ENCODE measurements at places on chromosomes 4 and X.

- no peak for DNase-seq
Observed at GRCh38 chr4:147157860-147158701, 212.4 kb upstream of the TTC29 start.

- no peak for DNase-seq
Observed at GRCh38 chr4:36277533-36277932, 3.9 kb upstream of the DTHD1 start.

GRCh38 chr4:180698550-180699195, 1544.5 kb upstream of the TENM3 start:
- no peak for DNase-seq

GRCh38 chr4:114659386-114660008, 60.9 kb downstream of the UGT8 start:
- peak; percentile 57 for DNase-seq

- no peak for DNase-seq
Observed at GRCh38 chr4:167842487-167842886, 249.8 kb upstream of the ANXA10 start.

DNA sequence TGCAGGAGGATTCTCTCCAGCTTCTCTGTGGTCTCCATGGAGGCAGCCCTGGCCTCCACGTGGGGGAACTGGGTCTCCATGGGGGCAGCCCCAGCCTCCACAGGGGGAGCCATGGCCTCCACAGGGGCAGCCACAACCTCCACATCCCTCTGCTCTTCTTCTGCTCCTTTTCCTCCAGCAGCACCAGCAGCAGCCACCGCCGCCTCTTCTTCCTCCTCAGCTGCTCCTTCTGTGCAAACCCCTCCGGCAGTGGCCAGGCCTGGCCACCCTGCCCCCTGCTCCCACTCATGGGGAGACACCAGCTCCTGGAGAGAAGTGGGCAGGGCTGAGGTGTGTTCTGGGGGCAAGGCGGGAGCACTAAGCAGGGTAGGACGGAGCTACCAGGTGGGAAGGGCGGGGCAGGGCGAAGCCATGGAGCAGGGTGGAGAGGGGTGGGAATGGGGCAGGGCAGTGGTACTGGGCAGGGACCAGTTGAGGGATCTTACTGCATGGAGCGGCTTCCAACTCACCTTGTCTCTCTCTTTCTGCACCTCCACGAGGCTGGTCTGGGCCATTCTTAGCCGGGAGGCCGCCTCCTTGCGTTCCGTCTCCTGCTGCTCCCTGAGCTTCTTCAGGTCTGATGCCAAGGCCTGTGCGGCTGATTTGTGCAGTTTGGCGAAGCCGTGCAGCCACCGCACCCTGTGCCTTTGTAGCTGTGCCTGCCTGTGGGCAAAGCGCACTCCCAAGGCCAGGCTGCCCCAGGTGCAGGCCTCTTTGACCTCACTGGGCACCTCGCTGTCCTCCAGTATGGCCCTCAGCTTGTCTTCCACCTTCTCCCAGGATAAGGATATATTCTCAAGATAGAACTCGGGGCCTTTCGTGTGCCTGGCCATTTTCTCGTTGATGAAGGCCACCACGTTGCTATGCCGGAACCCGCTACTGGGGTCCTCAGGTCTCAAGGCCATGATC, 766 bp downstream of the TEX13A start:
- no peak for DNase-seq

GRCh38 chr4:54228961-54229501, at the start of gene PDGFRA:
PDGFRA (plus strand) TSS chr4:54229293; CDS start chr4:54258769, 29,476 bp downstream.
- DNase-seq: no peak

DNA sequence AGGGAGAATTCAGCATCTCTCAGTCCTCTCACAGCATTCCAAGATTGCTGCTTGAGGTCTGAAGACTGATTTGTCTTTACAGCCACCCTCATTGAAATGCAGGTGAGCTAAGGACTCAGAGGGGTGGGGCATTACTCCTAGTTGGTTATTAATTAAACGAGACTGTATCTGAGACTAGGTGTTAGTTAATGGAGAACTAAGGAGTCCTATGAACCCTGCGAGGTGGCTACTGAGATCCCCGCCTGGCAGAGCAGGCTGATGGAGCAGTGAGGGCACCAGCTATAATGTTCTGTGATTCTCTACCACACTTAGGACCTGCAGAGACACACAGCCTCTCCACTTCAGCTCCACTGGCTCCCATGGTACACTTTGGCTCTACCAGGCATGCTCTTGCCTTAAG, 215.3 kb downstream of the MID1IP1 start:
- no peak for DNase-seq

DNA sequence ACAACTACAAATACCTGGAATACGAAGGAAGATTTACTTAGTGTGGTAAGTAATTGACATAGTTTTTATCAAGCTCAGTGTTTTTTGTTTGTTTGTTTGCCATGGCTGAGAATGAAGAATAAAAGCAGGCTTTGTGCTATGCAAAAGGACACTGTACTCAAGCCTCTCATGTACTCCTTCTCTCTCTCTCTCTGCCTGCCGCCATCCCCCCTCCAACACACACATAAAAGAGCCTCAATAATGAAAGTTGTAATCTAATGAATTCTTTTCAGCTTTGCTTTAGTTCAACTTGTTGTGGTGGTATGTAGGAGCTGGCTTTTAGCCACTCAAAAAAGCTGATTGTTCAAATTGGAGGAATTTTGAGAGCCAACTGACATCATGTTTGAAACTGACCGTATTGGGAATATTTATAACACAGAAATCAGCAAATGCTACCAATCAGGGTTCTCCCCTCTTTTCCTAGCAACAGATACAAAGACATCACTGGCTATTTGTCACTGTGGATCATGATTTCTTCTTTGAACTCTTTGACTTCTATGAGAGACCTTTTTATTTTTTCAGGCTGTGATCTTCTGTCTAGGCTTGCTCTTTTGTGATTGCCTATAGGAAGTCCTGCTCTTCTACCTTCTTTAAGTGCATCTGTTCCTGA, 1148.8 kb downstream of the RAPGEF2 start:
- DNase-seq: no peak

DNA sequence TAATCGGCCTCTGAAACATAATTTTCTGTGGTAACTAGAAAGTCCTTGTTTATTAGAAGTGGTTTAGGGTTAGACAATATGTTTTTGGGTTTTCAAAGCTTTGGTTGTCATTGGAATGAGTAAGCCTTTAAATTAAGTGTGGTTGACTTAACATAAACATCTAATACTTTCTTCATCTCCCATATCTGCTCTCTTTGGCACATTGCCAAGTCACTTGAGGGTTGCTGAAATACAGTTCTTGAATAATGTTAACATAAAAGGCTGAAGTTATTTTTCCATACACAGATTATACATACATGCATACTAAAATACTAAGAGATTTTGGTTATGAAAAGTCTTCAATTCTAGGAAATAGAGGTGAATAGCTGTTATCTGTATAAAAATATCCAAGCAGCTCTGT, 241.7 kb upstream of the BMP3 start:
- DNase-seq: no peak

DNA sequence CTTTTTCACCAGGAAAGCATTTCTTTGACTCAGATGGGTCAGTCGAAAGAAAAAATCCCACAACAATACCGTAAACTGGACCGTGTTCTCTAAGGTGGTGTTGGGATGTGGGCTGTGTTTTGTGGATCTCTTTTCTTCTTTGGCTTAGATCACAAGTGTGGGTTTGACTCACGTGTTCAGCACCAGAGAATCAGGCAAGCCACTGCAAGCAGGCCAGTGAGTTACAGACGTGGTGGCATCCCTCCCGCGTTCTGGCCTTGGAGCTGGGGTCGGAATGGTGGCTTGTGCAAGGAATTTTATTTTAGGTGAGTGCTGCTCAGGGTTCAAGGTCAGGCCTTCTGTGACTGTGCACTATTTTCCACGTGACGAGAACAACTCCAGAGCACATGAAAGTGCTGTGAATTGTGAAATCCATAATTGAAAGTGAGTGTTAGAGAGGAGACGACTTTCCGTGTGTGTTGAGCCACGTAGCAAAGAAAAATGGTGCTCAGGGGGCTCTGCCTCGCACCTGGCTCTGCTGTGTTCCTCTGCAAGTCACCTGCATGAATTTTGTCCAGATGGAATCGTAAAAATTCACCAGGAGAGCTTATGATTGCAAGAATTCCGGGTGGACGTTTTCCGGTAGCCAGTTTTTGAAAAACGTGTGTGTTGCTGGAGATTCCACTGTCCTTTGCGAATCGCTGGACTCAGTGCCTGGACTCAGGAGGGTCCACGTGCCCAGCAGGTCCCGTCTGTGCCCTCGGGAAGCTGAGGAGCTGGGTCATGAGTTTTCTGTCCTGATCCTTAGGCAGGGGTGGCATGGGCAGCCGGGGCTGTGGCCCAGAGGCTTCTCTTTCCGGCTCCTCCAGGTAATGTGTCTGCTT, 33.6 kb upstream of the HGFAC start:
- no peak for DNase-seq

DNA sequence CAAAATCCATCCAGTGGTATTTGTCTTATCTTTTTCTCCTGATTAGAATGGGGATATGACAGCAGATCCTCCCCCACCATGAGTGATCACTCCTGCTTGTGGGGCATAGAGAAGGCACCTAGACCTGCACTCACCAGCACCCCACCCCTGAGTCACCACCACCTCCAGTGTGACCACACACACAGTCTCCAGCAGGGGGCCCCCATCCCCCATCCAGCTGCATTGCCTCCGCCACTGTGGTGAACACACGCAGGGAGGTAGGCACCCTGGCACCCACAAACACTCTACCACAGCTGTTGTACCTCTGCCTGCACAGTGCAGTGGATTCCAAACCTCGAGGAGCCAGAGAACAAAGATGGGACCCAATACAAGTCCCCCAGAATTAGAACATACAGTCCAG, 9.0 kb upstream of the MAGEA8 start:
- peak; percentile 87 for DNase-seq

- DNase-seq: no peak
Observed at GRCh38 chrX:36973575-36973974, 34.6 kb upstream of the FAM47C start.

DNA sequence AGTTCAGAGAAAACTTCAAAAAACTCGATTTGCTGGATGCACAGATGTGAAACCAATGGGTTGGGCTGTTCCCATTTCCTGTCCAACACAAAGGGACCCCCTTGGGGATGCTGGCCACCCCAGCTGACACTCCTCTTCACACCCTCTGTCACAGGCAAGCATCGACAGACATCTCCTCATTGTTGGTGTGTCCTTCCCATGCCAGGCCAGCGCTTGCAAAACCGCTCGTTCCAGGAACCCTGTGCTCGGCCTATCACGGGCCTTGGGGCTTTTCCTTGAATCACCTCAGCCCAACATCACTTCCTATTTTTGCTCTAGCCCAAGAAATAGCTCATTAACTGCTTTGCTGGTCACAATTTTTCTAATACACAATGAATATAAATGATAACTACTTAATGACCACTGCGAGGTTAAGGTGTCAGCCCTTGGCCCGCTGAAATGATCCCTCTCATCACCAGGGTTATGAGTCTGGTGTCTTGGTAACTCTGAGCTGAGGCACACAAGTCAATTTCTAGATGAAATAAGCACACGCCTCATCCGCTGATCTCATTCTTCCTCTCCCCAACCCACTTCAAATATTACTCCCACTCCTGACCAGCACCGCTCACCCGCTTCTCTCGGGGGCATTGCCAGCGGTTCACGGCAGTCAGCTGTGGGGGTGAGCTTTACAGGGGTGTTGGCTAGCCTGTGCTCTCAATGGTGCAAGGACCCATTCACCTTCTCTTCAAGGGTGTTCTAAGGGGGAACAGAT, 32.3 kb downstream of the BCOR start:
- no peak for DNase-seq

DNA sequence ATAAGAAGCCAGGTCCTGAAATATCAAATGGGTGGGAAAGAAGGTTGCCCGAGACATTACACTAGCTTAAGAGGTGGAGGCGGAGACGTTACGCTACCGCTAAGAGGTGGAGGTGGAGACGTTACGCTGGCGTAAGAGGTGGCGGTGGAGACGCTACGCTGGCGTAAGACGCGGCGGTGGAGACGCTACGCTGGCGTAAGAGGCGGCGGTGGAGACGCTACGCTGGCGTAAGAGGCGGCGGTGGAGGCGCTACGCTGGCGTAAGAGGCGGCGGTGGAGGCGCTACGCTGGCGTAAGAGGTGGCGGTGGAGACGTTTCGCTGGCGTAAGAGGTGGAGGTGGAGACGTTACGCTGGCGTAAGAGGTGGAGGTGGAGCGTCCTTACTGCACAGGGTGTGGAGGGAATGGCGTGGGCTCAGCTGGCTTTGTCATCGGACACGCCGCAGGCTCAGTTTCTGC, 12.8 kb downstream of the CYP4V2 start:
- no peak for DNase-seq

Measured in activated CD8-positive, alpha-beta memory T cell treated with anti-CD3 and anti-CD28 coated beads for 24 hours (primary cell).